ENCODE measurements at places on chromosomes 5 and 9.

- DNase-seq: no peak
Observed at GRCh38 chr5:75475364-75475763, 36.1 kb downstream of the CERT1 start.

DNA sequence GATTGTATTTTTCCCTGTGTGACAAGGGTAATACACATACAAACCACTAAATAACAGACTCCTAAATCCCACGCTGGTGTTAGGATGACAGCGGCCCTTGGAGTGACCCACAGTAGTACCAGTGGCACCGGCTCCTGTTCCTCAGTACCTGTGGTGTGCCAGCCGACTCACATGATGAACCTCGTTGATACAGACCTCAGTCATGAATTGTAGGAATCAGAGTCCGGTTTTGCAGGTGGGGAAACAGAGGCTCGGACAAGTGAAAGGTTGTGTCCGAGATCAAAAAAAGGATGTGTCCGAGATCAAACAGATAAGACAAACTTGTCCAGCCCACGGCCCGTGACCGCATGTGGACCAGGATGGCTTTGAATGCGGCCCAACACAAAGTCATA lies 78.0 kb downstream of the AMBP start:
- no peak for DNase-seq

DNA sequence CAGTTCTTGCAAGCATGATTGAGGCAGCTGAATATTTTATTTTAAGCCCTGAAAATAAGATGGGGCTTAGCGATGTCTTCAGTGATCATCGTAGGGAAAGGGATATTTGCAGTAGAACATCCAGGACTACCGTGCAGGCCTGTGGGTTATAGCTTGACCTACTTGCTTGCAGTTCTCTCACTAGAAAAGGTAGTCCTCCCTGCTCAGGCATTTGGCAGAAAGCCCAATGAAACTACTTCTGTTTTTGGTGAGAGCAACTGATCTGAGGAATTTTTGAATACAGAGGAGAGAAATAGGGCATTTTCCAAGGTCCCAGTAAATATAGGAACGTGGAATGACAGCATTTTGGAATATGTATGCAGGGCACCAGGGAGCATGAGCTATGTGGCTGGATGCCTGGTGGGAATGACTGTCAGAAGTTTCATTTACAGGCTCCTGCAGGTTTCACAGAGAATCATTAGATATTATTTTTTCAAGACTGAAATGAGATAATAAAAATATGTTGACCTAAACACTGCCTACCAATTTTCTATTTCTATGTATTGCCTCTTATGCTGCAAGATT lies 417.9 kb upstream of the ACTBL2 start:
- DNase-seq: no peak

DNA sequence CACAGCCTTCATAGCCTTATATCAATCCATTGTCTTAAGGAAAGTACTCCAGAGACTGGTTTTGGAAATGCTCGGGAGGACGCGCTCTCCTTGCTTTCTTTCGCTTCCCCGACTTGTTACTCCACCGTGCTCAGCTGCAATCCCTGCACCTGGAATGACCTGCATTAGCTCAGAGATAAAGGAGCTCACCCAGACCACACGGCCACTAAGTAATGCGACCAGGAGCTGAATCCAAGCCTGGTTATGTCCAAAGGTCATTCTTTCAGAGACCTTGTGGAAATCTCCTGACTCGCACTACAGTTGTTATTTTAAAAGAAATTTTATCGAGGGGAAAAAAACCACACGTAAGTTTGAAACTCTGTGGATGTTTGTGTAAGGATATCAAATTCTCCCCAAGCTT lies 135.3 kb upstream of the DPYSL3 start:
- no peak for DNase-seq

DNA sequence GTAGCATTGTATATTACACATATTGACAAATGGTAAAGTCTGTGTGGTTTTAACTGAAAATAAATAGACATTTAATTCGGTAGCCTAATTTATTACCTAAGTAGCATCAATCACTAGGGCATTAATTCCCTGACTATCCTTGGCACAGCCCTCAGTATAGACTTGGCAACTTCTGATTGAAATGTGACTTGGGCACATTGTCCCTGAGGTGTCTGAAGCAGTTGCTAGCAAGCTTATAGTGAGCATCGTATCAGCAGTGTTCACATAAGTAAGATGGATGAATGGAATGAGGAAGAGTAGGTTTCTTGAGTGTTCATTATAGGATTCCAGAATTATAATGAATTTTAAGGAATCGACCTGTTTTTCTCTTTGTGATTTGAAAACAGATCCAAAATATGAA lies 16.1 kb downstream of the LURAP1L start:
- no peak for DNase-seq

GRCh38 chr5:68565427-68565826 lies 349.9 kb downstream of the PIK3R1 start:
- no peak for DNase-seq

GRCh38 chr9:36995927-36996705 lies 38.0 kb downstream of the PAX5 start:
- no peak for DNase-seq

GRCh38 chr5:108266242-108266641 lies 115.7 kb downstream of the FBXL17 start:
- DNase-seq: no peak

DNA sequence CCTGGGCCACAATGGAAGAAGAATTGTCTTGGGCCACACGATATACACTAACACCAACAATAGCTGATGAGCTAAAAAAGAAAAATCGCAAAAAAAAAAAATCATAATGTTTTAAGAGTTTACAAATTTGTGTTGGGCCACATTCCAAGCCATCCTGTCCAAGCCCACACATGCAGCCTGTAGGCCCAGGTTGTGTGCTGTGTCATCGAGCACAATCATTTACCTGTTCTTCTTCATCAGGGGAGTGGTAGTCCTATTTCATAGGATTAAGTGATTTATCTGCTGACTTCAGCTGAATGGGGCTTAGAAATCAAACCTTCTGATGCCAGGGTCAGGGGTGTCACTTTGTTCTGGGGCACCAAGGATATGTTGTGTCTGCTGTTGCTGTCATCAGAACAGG lies 44.6 kb upstream of the ELL2 start:
- DNase-seq: no peak

DNA sequence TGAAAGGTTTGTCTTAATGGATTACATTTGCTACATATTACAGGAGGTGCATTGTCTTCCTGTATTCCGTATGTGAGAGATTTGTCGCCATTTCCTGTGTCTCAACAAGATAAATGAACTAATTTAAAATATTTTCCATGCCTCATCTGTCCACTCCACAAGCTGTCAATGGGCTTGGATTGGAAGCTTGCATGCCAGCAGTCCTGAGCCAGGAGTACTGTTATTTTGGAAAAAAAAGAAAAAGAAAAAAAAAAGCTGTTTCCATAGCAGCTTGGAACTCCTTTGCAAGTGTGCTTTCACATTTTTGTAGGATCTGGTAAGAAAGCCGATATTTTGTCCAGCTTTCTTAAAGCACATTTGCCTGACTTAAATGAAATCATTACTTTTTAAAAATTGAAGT lies 330.8 kb downstream of the KDM4C start:
- DNase-seq: no peak

- no peak for DNase-seq
Observed at GRCh38 chr9:75889577-75889976, 896 bp upstream of the PCSK5 start.

GRCh38 chr5:151665613-151666012 lies 21.1 kb downstream of the SPARC start:
- no peak for DNase-seq

- DNase-seq: no peak
Observed at GRCh38 chr5:81146031-81146430, 87.1 kb upstream of the CKMT2 start.

DNA sequence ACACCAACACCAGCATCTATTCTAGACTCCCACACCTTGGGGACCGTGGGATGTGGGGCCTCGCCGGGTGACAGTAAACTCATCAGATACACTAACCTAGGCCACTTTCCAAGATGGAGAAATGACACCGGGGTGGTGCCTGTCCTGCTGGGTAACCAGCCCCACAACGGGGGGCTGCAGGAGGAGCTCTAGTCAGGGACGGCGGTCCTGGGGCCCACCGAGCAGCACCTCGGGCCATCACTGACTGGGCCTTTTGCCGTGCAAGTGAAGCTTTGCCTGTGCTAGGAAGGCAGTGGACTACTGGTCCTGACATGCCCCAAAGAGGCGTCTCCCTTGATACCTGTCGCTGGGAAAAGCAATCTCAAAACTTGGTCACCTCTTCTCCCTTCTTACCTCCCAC lies 260.3 kb upstream of the IRX1 start:
- DNase-seq: no peak

DNA sequence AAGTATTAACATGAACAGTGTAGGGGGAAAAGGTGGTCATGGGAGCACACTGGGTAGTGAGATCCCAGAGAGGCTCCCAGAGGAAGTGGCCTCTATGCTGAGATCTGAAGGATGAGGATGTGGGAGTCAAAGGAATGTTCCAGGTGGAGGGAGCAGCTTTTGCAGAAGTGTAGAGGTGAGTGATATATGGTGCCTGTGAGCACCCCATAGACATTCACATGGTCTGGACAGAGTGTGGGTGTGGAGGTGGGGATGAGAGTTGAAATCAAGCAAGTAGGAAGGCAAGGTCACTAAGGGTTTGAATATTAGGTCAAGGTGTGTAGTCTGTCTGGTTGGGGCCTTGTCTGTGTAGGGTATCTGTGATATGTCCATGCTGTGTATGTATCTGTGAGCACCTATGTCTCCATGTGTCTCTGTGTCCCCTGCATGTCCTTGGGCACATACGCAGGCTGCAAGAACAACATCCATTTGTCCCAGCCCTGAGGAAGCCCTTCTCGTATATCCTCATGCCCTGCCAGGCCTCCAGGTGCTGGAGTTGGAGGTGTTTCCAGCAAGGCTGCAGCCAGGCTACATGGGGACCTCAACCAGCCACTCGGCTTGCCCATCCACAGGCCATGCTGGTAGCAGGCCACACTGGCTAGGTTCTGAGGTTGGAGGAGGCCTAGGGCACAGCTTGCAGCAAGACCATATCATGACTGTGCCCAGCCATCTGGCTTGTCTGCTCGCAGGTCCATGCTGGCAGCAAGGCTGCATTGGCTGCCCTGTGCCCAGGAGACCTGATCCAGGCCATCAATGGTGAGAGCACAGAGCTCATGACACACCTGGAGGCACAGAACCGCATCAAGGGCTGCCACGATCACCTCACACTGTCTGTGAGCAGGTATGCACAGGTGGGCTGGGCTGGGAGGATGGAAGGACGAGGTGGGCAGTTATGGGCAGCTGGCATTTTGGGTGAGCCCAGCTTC lies 4.7 kb downstream of the PDLIM4 start:
- no peak for DNase-seq

DNA sequence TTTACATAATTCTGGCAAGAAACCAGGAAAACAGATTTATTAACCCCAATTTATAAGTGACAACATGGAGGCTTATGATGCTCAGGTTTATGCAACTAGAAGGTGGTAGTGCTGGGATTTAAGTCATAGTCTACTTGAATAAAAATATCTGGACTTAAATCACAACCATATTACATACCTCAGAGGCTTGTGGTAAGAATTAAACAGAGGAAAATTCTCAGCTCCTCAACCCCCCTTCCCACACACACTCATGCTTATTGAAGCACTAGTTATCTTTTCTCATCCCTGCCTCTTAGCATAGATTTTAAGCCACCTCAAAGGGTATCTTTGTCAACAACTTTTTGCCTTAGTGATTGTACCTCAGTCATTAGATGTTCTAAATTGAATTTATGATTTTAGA lies 731.0 kb downstream of the PRELID2 start:
- no peak for DNase-seq

DNA sequence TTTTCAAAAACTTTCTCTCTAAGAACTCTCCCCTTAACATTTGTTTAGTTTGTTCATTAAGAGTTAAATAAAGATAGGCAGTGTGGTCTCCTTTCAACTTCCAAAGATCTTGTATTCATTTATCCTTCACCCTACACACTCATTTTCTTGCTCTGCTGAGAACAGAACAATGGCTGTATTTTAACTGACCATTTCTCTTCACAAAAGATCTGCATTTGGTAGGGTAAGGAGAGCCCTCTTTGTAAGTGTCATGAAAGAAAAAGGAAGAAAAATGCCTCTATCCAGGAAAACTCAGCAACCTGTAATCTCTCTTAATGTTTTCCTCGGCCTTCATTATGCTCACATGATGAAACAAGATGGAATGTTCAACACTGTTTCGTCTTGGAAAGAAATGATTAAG lies 193.7 kb upstream of the TLE4 start:
- no peak for DNase-seq

DNA sequence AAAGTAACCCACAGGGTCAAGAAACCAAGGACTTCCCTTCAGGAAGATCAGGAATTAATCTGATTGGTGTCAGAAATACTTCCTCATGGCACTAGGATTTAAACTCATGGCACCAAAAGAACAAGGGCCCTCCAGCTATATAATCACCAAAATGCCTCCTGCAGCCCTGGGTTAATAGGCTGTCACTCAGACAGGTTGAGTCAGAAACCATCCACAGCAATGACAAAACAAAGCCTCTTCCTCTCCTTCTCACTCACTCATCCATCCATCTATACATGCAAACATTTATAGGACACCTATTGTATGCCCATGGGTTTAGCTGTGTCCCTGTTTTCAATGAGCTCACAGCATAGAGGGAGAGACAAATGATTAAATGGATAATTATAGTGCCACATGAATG lies 62.5 kb upstream of the SPOCK1 start:
- DNase-seq: no peak

DNA sequence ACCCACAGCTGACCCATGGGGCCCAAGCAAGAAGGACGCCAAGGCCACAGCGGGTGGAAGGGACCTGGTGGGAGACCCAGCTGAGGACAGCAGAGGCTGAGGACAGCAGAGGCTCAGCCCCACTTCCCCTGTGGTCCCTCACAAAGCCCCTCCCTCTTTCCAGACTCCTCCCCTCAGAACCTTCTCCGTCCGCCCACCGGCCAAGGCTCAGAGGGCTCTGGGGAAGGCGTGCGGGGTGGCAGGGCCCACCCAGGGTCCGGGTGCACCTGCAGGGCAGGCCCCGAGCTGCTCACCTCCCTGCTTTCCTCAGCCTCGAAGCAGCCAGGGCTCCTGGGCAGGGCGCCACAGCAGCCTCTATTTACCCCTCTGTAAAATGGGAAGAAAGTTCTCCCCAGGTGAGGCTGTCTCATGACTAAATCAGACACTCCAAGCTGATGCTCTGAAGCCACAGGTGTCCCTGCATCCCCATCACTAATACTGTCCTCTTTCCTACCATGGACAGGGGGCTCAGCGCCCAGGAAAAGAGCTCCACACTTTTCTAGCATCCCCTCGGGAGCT lies 137.9 kb upstream of the PPP1R26 start:
- DNase-seq: no peak

DNA sequence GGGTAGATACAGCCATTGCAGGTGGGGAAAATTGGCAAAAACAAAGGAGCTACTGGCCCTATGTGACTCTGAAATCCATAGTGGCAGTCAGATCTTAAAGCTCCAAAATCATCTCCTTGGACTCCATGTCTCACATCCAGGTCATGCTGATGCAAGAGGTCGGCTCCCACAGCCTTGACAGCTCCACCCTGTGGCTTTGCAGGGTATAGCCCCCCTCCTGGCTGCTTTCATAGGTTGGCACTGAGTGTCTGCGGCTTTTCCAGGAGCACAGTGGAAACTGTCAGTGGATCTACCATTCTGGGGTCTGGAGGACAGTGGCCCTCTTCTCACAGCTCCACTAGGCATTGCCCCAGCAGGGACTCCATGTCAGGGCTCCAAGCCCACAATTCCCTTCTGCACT lies 1190.1 kb downstream of the CDH12 start:
- DNase-seq: no peak

GRCh38 chr5:112951124-112951702 lies 25.4 kb upstream of the DCP2 start:
- no peak for DNase-seq

GRCh38 chr9:135060461-135061116 lies 26.9 kb upstream of the OLFM1 start:
- DNase-seq: no peak

GRCh38 chr5:58545912-58546311 lies 37.0 kb upstream of the RAB3C start:
- no peak for DNase-seq
